Thymus (tissue), 14 donors: ENCODE measurements at places on chromosomes 12 and 14. TPM values are rescaled to one million over a fixed set of nuclear protein-coding genes. Genes with fewer than 3 reads are reported as not detected.

- DNase-seq: no peak
Observed at GRCh38 chr12:4768341-4768740, 48.1 kb downstream of the GALNT8 start.

- peak; percentile 50 for DNase-seq
Observed at GRCh38 chr14:24806061-24806678, 172.2 kb upstream of the GZMB start.

DNA sequence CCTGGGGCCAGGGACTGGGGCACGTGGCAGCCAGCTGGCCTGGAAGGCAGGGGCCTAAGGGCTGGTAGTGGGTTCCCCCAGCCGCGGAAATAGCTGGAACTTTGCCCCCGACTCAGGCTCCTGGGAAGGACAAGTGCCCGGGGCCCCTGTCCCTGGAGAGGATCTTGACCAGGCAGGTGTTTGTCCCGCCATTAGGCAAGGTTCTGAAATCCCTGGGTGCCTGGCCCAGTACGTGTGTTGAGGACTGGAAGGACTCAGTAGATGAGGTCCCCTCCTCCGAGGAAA is 94.2 kb downstream of the B4GALNT3 start:
- DNase-seq: no peak

GRCh38 chr14:71563492-71564153 is 368.6 kb upstream of the RGS6 start:
- no peak for DNase-seq

The PRPH gene
- 0.28 TPM for total RNA-seq
